ENCODE measurements at places on chromosomes 6 and 20.

DNA sequence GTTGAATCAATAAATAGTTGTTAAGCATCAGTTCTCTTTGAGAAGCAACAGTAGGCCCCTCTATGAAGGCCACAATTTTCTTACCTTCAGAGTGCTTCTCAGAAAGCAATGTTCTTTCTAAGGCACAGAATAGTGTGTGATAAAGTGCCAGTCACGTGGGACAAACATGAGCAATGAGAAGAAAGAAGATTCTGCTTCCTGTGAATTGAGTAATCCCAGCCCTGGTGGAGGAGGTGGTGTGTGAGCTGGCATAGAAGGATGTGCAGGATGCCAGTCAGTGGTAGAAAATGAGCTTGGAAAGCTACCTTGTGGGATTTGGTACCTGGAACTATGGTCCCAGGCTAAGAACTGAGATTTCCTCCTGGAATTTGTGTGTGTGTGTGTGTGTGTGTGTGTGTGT lies 21.7 kb downstream of the KIZ start:
- DNase-seq = no peak

GRCh38 chr6:104509355-104509754 lies 350.4 kb downstream of the HACE1 start:
- no peak for DNase-seq

DNA sequence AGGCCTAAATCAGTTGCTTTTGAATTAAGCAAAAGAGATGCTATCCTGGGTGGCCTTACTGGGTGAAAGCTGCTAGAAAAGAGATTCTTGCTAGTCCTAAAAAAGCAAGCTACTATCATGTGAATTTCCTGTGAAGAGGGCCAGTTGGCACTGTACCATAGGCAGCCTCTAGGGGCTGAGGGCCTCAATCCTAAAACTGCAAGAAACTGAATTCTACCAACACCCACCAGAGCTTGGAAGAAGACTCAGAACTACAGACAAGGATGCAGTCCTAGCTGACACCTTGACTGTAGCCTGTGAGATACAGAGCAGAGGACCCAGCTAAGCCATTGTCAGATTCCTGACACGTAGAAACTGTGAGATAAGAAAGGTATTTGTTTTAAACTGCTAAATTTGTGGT lies 24.5 kb downstream of the CLIC5 start:
- no peak for DNase-seq

- DNase-seq = no peak
These were observed 2.9 kb downstream of the MAP7 start for GRCh38 chr6:136547336-136547735.

- no peak for DNase-seq
These were observed 651.0 kb downstream of the CD109 start for GRCh38 chr6:74346936-74347535.

DNA sequence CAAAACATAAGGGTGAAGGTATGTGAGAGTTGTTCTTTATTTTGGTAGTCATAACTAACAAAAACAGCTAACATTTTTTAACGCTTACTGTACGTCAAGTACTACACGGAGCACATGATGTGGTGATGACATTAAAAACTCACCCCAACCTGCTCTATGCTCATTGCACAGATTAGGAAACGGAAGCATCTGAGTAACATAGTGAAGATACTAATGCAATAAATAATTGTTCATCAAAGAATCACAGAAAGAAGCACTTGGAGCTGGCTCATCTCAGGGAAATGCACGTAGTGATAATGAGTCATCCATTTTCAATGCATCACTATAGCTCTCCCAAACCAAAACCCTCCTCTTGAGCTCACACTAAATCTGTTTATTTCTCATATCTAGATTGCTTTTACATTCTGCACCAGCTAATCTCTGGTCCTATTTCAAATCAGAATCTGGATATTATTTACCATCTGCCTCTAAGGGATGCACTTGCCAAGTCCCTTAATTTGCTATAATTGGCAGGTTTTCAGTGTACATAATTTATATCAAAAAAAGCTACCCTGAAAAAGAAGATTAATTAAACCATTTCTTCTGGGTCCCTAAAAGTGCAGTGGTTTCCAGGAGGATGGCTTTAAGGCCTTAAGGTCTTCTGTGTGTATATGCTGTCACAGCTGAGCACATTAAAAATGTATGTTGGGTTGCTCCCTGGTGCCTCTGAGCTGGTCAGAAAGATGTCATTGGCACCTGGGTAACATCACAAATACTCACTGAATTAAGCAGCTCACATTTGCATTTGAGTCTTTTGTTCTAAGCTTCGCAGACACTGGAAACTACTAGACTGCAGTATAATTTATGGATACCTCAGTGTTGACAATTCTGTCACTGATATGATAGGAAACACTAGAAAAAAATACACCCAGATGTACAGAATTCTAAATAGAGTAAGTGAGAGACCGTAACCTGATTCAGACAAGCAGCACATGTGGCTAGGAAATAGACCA lies 677.4 kb upstream of the CITED2 start:
- DNase-seq = no peak

GRCh38 chr6:21241231-21242130 lies 352.1 kb upstream of the SOX4 start:
- DNase-seq = no peak

DNA sequence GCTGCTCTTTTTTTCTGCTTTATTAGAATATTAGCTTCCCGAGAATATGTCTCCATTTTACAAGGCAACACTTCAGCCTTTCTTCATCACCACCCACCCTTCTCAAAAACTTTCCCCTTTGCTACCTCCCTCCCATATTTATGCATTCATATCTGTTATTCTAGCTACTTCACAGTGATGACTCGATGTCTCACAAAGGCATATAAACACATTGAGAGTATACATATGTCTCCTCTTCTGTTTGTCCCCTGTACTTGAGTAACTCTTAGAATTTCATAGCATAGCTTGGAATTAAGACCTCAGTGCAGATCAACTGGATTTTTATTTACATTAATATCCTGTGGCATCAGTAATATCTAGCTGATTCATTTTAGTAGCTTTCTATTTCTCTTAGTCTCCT lies 6.5 kb downstream of the RNF144B start:
- DNase-seq = no peak

All from hypothalamus (tissue), 51 donors.